ENCODE measurements at places on chromosomes 7 and 10.

DNA sequence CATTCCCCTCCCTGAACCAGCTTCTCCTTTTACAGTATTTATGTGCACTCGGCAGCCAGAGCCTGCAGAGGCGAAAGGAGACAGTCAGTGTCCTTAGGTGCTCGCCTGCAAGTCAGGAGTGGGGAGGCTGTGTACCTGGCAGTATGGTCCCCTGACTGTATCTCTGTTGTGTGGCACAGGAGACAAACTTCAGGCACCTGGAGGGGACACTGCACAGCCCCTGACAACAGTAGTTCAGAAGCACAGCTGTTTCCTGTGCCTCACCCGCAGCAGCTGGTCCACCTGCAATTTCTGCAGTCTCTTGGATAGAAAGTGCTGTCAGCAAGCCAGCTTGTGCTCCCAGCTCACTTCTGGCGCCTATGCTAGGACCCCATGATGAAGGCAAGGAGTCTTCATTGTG, 73.4 kb upstream of the LAMB4 start:
- DNase-seq: no peak

DNA sequence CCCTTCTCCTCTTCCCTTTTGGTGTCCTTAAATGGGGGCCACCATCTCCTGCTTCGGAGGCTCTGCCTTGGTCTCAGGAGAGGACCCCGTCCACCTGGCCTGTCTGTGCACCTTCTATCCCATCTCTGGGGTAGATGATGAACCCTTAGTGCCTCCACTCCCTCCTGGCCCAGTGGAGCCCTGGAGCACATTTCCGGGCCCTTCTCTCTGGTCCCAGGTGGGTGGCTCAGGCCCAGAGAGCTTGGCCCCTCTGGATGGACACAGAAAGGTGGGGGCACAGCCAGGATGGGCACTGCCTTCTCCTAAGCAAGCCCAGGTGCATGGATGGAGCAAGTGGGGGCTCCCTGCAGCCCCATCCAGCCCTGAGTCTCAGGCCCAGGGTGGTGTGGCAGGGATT, 121.4 kb upstream of the RET start:
- no peak for DNase-seq

DNA sequence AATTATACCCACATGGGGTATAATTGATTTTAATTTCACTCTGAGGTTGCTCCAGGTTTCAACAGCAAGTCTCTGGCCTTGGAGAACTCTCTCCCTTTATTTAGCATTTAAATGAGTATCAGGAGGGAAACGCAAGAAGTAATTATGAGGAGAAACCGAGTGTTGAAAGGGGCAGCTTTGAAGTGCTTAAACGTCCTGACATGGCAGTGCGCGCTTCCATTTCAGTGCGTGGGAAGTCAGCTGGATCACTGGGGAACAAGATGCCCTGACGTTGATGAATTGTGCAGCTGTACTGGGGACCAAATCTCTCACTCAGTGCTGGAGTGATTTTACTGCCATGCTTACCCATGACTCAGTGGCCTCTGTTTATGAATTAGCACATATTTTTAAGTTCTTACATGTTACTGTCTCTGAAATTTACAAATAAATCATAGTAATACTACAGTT, 106.0 kb upstream of the PRR15 start:
- peak; percentile 37 for DNase-seq

GRCh38 chr7:112986256-112987031, 100.2 kb downstream of the GPR85 start:
- DNase-seq: peak; percentile 23

Measured in AG09319 (cell line).